ENCODE measurements at places on chromosomes 7 and 10. TPM values are rescaled to one million over a fixed set of nuclear protein-coding genes. Genes with fewer than 3 reads are reported as not detected.

DNA sequence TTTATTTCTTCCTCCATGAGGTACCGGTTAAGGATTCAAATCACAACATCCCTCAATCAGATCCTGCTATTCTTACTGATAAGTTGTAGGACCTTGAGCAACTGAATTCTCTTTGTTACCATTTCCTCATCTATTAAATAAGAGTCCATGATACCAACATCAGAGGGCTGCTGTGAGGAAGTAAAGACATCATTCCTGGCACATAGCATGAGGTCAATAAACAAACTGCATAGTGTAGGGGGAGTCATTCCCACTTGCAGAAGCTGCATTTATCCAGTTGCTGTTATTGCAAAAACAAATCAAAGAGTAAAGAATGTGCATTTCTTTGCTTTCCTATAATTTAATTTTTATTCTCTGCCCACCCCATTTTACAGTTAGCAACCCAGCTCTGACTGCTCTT lies 36.8 kb downstream of the LDB3 start:
- no peak for DNase-seq

Gene PPIA
- total RNA-seq = 563 TPM

Gene STK31
- total RNA-seq = 0.33 TPM

DNA sequence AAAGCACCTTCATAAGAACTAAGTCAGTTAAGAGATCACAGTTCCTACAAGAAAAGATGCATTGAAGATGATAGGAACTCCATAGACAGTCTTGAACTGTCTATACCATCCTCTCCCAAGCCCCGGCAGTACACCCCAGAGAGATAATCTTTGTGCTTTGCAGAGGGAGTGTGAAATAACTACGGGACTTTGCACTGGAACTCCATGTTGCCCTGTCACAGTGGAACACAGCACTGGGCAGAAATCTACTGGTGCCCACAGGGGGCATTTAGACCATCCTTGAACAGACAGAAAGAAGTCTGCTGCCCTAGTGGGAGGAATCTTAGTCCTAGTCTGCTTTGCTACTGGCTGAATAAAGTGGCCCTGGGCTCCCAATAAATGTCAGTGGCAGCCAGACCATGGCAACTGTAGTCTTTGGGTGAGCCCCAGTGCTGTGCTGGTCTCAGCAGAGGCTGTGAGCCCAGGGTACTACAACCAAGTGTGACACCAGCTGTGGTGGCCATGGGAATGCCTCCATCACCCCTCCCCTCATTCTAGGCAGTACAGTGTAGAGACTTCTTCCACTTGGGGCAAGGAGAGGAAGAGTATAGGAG lies 107.7 kb upstream of the TMEM168 start:
- DNase-seq = no peak

Gene AP1S1
- total RNA-seq = 12.8 TPM

- no peak for DNase-seq
These were observed 11.6 kb downstream of the NAMPT start for GRCh38 chr7:106273009-106273668.

Gene ANKRD1
- 6,042 TPM for total RNA-seq

Gene ARHGEF5
- 1.4 TPM for total RNA-seq

Gene AZGP1
- 44.6 TPM for total RNA-seq

DNA sequence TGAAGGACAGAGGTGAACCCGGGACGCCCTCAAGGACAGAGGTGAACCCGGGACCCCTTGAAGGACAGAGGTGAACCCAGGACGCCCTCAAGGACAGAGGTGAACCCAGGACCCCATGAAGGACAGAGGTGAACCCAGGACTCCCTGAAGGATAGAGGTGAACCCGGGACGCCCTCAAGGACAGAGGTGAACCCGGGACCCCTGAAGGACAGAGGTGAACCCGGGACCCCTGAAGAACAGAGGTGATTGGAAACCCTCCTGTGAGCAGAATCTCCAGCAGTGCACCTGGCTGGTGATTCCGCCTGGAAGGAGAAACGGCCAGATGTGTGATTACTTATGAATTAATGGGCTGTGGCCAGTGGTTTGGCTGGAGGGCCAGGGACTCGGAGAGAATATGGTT lies 272.3 kb downstream of the PTPRN2 start:
- DNase-seq = no peak

Gene PNLIPRP2
- total RNA-seq = 0.27 TPM

Gene SFTPA1
- not detected for total RNA-seq

Gene DRGX
- not detected for total RNA-seq

Gene MAGI2
- total RNA-seq = 5.1 TPM

DNA sequence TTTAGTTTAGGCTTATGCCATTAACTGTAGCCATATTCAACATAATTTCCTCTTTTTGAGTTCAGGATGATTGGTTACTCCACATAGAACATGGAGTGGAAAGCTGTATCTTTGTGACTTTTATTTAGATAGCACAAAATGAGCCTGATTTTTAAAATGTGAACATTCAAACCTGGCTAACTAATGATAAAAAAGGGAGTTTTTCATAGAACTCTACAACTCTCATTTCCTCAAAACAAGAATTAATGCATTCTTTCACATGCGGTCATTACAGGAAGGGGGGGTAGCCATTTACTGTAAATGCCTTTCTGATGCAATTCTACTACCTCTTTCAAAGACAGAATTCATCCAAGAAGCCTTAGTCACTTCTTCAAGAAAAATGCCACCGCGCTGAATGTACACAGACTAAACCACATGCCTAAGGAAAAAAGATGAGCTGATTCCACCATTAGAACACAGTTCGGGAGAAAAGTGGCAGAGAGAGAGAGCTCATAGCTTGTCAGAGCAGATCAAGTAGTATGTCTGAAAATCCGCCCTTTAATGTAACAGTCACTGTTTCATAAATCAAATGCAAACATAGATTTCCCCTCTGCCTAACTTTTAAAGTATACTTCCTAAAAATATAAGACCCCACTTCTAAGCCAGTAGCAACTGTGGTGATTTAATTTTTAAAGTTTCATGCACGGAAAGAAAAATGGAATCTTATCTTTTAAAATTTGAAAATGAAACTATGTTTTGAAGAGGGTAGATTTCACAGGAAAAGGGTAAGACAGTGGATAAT lies 226.4 kb upstream of the KLF14 start:
- no peak for DNase-seq

DNA sequence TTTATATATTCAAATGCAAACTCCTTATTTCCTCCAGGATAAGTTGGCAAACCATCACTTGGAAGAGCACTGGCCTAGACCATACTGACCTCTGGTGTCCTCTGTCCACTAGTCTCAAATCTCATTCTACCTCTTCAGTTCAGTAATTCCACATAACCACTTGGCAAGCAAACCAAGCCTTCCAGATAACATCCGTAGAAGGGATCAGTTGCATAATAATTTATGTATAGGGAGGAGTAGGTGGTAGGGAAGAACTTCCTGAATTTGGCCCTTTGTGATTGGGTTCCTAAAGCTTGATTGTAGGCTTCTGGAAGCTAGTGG lies 55.0 kb downstream of the WAC start:
- no peak for DNase-seq

GRCh38 chr7:23472046-23472445 lies 1.8 kb upstream of the IGF2BP3 start:
- no peak for DNase-seq

DNA sequence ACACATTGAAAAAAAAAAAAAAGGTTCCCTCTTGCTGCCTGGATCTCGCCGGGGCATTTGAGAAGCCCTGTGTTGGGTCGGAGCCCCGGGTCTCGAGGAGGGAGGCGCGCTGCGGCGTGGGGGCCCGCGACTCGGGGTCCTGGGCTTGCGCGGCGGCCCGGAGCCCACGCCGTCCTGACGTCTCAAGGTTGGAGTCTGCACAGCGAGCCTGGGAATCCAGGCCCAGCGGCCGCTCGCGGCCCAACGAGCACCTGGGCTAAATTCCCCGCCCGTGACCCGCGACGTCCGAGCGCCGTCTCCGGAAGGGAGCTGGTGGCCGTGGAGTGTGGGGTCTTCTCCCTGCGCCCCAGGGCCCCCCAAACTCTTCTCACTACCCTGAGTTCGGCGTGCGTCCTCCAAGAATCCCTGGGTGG lies 1.4 kb upstream of the CTBP2 start:
- no peak for DNase-seq

- DNase-seq = no peak
These were observed 110.4 kb downstream of the CFTR start for GRCh38 chr7:117590191-117590590.

Gene OSBPL3
- 14.3 TPM for total RNA-seq

Gene HK1
- total RNA-seq = 219 TPM

DNA sequence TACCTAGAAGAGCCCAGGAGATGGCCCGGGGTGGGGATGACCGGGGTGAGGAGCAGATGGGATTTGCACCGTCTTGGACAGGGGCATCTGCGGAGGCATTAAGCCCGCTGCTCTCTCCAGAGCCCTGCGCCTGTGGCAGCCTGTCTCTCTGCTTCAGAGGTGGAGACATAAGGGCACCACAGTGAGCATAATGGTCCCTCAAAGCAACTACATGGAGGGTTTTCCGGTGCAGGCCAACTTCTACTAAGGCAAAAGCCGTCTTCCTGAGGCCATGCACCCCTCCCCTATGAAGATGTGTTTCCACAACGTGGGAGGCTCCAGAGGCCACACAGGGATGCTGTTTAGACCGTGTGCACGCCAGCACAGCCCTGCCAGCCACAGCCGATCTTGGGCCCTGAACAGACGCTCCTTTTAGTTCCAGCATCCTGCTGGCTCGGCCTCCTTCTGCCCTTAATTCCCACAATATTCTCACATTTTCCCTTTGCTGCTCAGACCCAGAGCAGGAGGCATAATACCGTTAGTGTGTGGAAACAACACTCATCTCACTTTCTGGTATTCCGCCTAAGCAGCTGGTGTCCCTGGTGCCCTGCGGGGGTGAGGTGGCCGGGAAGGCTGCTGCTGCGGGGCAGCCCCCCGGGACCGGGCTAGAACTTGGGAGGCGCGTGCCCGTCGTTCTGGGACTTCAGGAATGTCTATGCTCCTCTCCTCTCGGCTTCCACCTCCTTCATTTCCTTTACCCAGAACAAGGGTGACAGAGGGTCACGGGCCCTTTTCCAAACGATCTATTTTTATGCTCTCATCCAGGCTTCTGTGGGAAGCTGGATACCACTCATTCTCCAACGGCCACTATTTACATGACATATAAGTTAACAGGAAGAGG lies 266.9 kb downstream of the TNS3 start:
- peak; percentile 64 for DNase-seq

DNA sequence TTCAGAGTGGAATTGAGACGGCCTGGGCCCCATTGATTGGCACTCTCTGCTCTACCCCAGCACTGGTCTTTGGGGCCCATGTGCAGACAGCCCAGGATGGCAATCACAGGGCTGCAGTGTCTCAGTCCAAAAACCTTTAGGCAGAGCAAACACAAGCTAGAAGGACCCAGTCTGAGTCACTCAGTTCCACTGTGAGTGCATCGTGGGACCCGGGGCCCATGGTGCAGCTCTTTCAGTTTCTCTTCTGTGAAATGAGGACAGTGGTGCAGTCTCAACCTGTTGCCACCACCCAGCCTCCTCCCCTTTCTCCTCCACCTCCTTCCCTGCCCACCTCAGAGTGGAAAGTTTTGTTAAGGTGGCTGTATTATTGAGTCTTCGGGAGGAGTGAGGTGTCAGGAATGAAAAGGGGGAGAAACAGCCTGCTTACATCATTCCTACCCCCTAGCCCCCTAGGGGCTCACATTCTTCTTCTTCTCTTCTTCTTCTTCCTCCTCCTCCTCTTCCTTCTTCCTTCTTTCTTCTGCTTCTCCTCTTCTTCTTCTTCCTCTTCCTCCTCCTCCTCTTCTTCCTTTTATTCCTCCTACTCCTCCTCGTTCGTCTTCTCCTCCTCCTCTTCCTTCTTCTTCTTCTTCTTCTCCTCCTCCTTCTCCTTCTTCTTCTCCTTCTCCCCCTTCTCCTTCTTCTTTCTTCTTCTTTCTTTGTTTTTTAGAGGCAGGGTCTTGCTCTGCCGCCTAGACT lies 19.5 kb upstream of the CARD11 start:
- DNase-seq = no peak

Gene SLC26A3
- total RNA-seq = not detected

All from heart left ventricle (tissue), 16 donors.